Activated CD8-positive, alpha-beta memory T cell treated with anti-CD3 and anti-CD28 coated beads for 1 hour (primary cell): ENCODE measurements at places on chromosomes 7 and 10.

GRCh38 chr7:151469281-151469680 is 29.3 kb upstream of the CRYGN start:
- DNase-seq = no peak

DNA sequence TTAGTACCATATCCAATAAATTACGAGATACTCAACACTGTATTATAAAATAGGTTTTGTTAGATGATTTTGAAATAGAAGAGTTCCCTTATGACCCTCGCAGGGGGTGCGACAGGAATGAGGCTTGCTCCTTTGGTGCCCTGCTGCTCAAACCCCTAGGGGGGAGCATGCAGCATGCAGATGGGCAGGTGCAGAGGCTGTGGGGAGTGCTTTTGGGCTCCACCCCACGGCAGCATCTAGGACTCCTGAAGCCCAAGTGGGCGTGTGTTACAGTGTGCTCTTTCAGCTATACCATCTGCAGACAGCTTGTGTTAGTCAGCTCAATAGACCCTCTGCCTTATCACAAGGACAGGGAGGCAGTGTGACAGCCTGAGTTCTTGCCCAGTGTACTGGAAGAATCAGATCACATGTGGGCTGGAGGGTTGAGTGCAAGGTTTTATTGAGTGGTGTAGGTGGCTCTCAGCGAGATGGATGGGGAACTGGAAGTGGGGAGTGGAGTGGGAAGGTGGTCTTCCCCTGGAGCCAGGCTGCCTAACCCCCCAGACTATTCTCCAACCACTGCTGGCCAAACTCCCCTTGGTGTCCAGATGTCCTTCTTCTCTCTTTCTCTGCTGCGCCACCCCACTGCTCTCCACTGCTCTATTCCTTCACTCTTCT is 3.1 kb upstream of the MRC1 start:
- DNase-seq = no peak

DNA sequence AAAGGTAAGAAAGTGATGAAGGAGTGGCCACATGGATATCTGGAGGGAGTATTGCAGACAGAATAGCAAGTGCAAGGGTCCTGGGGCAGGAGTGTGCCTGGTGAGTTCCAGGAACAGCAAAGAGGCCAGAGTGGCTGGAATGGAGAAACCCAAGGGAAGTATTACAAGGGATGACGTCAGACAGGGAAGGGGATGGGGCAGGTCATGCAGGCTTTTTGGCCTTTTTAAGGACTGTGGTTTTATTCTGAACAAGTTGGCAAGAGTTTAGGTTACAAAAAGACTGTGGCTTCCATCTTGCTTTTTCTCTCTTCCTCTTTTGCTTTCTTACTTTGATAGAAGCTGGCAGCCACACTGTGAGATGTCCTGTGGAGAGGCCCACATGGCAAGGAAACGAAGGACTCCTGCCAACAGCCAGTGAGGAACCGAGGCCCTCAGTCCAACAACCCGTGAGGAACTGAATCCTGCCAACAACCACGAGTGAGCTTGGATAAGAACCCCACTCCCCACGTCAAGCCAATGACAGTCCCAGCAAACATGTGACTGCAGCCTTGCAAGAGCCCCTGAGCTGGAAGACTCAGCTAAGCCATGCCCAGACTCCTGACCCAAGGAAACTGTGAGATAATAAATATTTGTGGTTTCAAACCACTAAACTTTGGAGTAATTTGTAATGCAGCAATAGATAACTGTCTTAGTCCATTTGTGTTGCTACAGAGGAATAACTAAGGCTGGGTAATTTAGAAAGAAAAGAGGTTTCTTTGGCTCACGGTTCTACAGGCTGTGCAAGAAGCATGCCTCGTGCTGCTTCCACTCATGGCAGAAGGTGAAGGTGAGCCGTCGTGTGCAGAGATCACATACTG is 19.8 kb upstream of the KDM7A start:
- no peak for DNase-seq

DNA sequence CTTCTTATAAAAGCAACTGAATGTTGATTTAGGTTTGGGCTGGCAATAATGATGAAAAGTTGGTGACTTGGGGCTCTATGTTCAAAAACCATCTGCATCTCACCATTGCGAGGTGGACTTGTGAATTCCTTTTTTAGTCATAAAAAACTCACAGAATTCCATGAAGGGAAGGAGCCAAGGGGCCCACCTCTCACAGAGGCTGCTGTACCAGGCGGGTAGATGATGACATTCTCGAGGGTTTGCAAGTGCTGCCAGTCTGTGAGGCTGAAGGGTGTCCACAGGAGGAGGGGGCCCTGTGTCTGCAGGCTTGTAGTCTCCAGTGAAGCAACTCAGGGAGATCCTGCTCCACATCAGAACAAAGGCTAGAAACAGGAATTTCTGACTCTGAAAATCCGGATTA is 195.5 kb upstream of the ZNF32 start:
- DNase-seq = no peak

DNA sequence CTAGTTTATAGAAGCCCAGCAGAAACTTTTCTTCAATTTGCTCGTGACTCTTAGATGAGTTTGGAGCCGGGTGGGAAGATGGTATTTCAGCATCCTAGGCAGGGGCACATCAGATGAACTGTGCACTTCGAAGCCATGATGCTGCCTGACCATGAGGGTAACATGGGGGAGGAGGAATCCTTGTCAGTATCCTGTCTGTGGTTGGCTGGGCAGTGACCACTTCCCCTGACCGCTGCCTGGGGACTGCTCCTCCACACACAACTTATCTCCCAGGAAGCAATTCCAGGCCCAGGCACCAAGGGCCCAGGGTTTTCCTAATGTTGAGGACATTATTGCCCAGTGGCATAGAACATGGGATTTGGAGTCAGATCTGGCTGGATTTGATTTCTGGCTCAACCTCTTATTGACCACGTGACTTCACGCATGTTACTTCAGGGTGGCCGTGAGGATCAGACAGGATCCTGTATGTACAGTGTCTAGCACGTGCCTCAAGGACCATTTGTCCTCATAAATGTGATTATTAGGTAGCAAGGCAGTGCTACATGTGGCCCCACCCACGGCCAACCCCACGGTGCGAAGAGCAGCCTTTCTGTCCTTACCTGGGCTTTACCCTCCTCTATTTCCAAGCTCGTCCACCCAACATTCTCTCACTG is 65.2 kb downstream of the PTPRE start:
- DNase-seq = no peak

GRCh38 chr7:69723663-69724062 is 125.4 kb downstream of the AUTS2 start:
- no peak for DNase-seq

- DNase-seq = no peak
Observed at GRCh38 chr7:150992833-150993302, 2.1 kb downstream of the NOS3 start.

GRCh38 chr7:1225441-1226185 is 7.1 kb upstream of the UNCX start:
- no peak for DNase-seq

- DNase-seq = no peak
Observed at GRCh38 chr10:126955396-126955795, 50.2 kb downstream of the DOCK1 start.

DNA sequence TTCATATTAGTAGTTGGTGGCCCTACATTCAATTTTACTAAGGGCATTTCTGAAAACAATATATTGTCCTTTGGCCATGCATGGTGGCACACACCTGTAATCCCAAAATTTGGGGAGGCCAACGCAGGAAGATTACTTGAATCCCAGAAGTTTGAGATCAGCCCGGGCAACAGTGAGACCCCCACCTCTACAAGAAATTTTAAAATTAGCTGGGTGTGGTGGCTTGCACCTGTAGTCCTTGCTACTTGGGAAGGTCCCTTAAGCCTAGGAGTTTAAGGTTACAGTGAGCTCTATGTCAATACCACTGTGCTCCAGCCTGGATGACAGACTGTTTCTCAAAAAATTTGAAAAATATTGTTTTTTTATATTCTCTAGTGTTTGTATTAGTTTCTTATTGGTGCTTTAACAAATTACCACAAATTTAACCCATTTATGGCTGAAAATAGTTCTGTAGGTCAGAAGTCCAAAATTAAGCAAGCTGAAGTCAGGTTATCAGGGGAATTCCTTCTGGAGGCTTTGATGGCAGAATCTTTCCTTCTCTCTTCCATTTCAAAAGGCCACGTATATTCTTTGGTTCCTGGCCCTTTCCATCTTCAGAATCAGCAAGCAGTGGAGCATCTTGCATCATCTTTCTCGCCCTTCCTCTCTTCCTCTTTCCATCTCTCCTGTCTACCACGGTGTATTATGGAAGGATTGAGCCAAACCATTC is 12.4 kb downstream of the CBX3 start:
- no peak for DNase-seq

DNA sequence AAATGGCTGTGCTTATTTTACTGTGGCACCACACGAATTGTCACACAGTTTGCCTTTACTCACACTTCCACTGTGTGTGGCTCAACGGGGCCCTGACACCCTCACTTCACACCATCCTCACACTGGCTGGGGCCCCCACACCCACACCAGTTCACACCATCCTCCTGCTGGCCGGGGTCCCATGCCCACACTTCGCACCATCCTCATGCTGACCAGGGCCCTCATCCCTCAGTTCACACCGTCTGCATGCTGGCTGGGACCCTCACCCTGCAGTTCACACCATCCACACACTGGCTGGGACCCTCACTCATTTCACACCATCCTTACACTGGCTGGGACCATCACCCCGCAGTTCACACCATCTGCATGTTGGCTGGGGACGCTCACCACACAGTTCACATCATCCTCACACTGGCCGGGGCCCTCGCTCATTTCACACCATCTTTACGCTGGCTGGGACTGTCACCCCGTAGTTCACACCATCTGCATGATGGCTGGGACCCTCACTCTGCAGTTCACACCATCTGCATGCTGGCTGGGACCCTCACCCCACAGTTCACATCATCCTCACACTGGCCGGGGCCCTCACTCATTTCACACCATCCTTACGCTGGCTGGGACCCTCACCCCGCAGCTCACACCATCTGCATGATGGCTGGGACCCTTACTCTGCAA is 36.0 kb downstream of the BRI3 start:
- no peak for DNase-seq

DNA sequence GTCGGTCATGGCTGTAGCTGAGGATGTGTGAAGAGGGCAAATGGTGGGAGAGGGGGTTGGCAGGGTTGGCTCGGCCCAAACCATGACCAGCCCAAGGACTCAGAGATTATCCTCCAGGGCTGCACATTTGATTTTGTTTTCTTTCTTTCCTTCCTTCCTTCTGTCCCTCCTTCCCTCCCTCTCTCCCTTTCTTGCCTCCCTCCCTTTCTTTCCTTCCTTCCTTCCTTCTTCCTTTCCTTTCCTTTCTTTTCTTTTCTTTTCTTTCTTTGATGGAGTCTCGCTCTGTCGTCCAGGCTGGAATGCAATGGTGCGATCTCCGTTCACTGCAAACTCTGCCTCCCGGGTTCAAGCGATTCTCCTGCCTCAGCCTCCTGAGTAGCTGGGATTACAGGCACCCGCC is 3.8 kb downstream of the SSC4D start:
- no peak for DNase-seq

- peak; percentile 26 for DNase-seq
Observed at GRCh38 chr10:3961082-3961481, 176.1 kb upstream of the KLF6 start.

- DNase-seq = no peak
Observed at GRCh38 chr7:134469622-134470021, 10.7 kb upstream of the AKR1B1 start.

DNA sequence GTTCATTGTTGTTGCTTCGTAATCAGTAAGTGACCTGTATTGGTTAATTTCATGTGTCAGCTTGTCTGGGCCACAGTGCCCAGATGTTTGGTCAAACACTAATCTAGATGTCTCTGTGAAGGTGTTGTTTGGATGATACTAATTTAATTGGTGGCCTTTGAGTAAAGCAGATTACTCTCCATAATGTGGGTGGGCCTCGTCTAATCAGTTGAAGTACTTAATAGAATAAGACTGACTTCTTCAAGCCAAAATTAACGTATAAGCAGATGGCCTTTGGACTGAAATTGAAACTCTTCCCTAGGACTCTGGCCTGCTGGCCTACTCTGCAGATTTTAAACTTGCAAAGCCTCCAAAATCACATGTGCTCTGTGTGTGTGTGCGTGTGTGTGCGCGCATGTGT is 245.7 kb downstream of the GFRA1 start:
- no peak for DNase-seq

- no peak for DNase-seq
Observed at GRCh38 chr7:2670171-2670570, 17.8 kb upstream of the AMZ1 start.

DNA sequence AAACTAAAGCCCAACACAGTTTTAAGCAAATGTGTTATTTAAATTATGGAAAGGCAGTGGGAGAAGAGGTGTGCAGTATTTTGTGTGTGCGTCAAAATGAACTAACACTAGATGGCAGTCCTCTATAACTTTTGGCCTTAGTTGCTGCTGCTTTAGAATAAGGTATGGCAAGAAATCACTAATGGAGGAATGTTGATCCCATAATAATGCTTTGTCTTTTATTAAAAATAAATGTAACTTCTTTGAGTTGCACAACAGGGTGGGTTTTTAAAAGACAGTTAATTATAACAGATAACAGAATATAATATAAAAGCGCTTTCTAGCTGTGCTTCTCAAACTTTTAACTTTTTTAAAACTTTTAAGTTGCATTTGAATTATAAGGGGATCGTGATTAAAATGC is 56.4 kb downstream of the BBS9 start:
- no peak for DNase-seq

GRCh38 chr7:136174477-136175125 is 197.4 kb upstream of the MTPN start:
- DNase-seq = no peak

GRCh38 chr10:70890917-70891431 is 2.6 kb upstream of the PCBD1 start:
- DNase-seq = no peak

DNA sequence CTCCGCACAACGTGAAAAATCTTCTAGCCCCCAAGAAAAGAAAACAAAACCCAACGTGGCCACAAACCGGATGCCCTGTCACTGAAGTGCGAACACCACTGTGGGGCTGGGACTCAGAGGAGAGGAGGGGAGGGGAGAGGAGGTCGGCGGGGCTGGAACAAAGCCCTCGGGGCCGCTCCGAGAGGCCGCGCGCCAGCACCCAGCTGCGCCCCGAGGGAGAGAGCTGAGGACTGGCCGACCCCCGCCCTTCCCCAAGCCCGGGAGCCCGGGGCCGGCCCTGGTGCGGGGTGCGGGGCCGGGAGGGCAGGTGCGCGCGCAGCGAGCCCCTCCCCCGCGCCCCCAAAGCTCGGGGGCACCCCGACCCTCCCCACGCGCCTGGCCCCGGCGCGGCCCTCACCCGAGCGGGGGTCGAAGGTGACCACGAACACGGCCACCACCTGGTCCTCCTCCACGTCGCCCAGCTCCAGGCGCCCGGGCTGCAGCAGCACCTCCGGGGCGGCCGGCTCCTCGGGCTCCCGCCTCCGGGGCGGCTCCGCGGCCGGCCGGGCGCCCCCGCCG is 398 bp downstream of the DENND11 start:
- peak; percentile 52 for DNase-seq

GRCh38 chr7:66696774-66697191 is 43.8 kb upstream of the RABGEF1 start:
- no peak for DNase-seq

DNA sequence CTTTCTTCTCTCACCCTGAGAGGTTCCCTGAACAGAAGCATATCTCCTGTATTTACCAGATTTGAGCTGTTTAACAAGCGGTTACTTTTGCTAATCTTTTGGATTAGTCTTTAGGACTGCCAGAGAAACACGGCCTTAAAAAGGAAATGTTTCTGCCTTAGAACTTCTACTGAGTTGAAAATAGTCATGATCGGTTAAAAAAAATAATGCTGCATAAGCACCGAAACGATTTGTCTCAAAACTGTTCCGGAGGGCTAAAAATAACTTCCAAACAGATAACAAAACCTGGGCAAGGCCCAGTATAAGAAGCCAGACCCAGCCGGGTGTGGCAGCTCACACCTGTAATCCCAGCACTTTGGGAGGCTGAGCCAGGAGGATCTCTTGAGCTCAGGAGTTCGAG is 43.3 kb upstream of the CYTH3 start:
- DNase-seq = no peak

- DNase-seq = no peak
Observed at GRCh38 chr7:20700453-20701227, 85.2 kb downstream of the ABCB5 start.
